ENCODE measurements at places on chromosomes 7 and 10.

- no peak for DNase-seq
Measured at GRCh38 chr7:43701500-43701854, 27.8 kb downstream of the COA1 start.

DNA sequence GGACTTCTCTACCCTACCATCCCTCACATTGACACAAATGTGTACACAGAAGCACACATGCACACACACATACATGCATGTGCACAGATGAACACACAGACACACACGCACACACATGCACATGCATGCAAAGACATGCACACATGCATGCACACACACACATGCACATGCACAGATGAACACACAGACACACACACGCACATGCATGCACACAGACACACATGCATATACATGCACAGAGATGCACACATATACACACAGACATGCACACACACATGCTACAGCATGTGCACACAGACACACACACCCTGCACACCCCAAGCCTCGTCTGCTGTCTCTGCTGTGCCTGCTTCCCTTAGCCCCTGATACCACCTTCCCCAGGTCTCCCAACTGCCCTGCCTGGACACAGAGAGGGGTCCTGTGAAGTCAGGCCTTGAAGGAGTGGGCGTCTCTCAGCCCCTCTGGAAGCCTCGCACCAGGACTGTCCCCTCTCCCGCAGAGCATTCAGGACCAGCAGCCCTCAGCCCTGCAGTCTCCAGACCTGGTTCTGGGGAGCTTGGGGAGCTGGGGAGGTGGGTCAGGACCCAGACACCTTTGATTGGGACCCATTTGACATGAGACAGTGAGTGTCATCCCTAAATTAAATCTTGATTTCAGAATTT, 181.8 kb downstream of the DNAJB6 start:
- no peak for DNase-seq

DNA sequence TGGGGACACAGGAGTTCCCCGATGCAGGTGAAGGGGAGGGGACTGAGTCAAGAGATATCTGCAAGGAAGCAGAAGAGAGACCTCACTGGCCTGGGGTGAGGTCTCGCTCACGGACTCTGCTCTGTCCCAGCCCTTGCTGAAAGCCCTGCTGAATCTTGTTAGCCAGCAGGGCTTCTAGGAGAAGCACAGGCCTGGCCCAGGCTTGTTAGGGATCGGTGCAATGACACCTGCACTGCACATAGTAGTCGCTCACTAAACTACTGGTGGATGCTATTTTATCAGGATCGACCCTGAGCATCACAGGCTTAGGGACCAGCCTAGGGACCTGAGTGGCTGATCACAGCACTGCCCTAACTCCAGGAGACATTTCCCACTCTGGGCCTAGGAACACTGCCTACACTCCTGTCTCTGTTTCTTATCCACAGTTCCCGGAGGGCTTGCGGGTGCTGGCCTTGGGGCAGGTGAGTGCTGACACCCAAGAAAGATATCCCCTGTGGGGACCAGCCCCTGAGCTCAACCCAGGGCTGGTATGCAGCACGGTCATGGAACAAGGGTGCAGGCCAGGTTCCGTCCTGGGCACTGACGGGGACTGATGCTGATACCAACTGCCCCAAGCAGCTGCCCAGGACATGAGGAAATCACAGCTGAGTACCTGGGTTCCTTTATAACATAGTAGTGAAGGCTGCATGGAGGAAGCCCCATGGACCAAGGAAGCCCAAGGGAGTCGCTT, 13.0 kb downstream of the ELN start:
- no peak for DNase-seq

DNA sequence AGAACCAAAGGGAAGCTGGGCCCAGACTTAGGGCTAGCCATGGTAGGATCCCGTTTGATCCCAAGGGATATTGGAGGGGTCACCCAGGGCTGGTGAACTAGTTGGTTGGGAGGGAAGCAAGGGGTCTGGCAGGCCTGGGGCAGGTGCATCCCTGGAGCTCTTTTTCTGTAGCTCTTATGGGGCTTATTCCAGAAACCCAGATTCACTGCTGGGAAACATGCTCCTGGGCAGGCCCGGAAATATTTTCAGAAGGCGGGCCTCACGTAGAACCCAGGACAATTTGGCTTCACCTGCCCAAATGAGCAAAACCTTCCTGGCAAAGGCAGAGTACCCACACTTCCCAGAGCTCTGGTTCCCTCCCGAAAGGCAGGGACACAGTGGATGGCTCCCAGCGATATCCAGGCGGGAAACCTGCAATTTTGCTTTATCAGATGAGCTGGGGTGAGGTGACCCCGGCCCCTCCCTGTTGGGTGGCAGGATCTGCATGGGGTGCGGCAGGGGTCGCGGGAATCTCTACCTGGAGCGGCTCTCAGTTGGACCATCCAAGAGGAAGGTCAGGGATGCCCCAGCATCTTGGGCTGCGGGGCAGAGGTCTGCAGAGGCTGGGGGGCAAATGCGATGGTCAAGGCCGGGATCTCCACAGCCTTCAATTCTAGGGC, 533.9 kb downstream of the TCERG1L start:
- DNase-seq, result no peak

- DNase-seq, result no peak
Measured at GRCh38 chr7:22723637-22724036, 3.4 kb upstream of the IL6 start.

GRCh38 chr7:15396210-15397158, 165.3 kb downstream of the AGMO start:
- no peak for DNase-seq

- DNase-seq, result no peak
Measured at GRCh38 chr10:78181381-78182055, 147.9 kb downstream of the RPS24 start.

DNA sequence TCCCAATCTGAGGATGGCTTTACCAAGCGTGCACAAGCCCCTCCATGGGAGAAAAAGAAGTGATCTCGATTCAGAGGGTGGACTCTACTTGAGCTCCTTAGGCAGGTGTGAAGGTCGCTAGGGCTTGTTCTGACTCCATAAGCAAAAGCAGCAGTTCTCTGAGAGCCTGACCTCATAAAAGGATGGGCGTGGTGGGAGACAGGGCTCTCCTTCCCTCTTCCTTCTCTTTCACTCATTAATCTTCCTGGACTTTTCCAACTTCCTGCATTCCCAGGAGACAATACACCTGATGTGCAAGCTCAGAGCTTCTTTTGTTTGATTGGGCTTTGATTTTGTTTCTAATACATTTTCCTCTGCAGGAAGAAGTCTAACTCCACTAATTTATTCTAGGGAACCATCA, 22.3 kb upstream of the TMEM72 start:
- DNase-seq, result no peak
